Muscle of leg (tissue), 16 donors: ENCODE measurements at places on chromosomes 1 and 21.

- no peak for DNase-seq
Observed at GRCh38 chr1:154186852-154187501, 4.9 kb downstream of the TPM3 start.

- no peak for DNase-seq
Observed at GRCh38 chr1:116483481-116484309, 87.1 kb downstream of the CD58 start.

DNA sequence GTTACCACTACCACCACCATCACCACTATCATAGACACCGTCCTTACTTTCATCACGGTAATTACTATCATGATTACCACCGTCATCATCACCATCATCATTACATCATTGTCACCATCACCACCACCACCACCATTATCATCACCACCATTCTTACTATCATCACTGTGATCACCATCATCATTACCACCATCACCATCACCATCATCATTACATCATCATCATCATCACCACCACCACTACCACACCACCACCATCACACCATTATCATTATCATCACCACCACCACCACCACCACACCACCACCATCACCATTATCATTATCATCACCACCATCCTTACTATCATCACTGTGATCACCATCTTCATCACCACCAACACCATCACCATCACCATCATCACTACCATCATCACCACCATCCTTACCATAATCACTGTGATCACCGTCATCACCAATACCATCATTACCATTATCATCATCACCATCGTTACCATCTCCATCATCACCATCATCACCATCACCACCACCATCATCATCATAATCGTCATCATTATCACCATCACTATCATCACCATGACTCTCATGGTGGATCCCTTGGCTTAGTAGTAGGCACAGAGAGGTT, 244.4 kb upstream of the C1orf174 start:
- DNase-seq = no peak

DNA sequence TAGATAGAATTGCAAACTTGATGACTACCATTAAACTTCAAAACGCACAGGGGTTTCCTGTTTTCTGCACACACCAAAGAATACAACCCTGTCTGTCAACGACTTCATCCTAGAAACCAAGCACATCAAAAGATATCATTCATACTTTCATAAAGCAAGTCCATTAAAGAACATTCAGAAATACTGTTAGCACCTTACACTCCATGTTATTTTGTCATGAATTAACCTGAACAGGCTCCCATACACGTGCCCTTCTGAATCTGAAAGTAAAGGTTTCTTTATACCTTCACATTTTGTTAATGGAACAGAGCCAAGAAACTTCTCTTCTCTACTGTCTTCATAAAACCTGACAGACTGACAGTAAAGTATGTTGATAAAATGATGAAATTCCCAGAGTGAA, 46.1 kb downstream of the PUM1 start:
- DNase-seq = no peak

- no peak for DNase-seq
Observed at GRCh38 chr1:232624546-232625281, 5.2 kb downstream of the SIPA1L2 start.

- DNase-seq = no peak
Observed at GRCh38 chr1:43843684-43844083, 89.9 kb upstream of the ARTN start.

- no peak for DNase-seq
Observed at GRCh38 chr1:167314671-167315070, 94.0 kb downstream of the POU2F1 start.

DNA sequence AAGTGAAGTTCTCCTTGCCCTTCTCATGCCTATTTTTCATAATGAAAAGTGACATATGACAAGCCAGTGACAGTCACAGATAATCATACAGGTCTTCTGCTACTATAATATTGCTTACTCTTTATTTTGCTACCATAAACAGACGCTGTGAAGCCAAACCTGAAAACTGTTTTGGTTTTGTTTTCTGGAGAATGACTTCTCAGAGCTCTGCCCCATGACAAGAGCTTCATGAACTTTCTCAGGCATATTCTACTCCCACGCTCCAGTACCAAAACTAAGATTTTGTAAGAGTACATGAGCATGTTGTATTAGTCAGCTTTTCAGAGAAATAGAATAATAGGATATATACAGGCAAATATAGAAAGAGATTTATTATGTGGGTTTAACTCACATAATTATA, 64.3 kb upstream of the VTCN1 start:
- DNase-seq = no peak

DNA sequence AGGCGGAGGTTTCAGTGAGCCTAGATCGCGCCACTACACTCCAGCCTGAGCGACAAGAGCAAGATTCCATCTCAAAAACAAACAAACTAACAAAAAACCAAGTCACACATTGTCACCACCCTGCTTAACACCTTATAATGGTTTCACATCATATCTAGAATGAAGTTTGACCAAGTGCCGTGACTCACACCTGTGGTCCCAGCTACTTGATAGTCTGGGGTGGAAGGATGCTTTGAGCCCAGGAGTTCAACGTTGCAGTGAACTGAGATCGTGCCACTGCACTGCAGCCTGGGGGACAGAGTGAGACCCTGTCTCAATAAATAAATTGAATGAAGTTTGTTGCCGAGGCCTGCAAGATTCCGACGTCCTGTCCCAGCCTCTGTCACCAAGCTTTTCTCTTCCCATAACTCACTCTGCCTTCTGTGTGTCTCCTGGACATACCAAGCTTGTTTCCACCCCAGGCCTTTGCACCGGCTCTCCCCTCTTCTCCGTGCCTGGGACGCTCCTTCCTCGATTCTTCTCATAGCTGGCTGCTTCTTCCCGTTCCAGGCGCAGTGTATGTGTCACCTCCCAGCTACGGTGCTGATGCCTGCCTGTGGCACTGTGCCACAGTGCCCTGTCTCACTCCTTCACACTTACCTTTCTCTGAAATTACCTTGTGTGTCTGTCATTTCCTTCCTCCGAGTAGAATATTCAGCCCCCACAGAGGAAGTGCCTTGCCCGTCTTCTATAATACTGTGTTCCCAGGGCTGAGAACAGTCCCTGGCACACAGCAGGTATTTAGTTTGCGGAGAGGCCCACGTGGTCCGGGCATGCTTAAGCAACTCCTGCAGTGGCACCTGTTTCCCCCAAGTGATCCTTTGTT, 3.8 kb upstream of the SELENON start:
- no peak for DNase-seq

DNA sequence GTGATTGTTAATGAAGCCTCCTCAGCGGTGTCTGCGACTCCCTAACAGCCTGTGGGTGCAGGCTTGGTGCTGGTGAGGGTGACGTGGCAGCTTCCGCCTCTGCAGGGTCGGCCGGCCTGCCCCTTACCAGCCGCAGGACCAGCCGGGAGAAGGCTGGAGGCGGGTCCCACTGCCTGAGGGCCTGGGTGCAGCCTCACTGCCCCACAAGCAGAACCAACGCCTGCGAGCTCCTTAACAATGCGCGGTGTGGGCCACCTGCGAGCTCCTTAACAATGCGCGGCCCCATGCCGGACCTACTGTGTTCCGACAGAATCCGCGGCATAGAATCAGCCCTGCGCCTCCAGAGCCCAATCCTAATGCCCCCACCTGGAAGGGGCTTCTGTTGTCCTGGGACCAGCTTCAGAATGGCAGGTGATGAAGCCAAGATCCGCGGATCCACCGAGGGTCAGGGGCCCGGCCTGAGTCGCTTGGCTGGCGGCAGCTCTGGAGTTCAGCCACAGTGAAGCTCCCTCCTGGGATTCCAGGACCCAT, 54.4 kb upstream of the AJAP1 start:
- no peak for DNase-seq

DNA sequence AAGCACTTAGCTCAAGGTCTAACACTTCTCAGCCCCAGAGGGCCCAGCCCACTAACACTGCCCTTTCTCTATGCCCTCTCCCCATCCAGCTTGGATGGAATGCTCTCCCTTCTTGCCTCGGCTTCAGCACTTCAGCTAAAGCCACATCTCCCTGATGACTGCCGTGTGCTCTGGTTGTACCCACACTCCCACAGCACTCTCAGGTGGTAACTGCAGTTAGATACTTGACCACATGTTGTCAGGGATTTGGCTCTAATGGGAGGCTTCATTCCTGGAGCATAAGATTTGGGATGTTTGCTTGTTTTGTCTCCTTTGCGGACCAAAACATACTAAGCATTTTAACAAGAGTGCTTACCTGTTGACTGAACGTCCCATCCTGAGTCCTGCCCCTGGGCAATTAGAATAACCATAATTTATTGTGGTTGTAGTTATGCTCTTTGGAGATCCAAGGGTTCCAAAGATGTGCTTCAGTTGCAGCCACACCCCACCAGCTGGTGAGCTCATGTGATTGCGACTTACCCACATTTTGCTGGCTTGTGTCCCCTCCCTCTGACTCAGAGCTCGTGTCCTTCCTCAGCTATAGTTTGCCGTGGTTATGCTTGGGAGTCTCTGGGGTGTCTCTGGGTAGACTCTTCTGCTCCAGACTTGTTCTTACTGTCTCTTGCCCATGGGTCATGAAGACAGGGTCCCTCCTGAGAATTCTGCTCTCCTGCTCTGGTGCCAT, 7.7 kb upstream of the SLC26A9 start:
- no peak for DNase-seq

DNA sequence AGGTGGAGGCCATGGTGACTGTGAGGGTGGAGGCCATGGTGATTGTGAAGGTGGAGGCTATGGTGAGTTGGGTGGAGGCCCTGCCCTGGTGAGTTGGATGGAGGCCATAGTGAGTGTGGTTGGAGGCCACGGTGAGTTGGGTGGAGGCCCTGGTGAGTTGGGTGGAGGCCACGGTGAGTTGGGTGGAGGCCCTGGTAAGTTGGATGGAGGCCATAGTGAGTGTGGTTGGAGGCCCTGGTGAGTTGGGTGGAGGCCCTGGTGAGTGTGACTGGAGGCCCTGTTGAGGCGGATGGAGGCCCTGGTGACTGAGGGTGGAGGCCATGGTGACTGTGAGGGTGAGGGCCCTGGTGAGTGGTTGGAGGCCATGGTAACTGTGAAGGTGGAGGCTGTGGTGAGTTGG, 124.9 kb upstream of the VAMP3 start:
- DNase-seq = no peak
